Stimulated activated CD4-positive, alpha-beta T cell treated with anti-CD3 and anti-CD28 coated beads, Interleukin-4, amount 100 ng/mL, for 4 hours (primary cell): ENCODE measurements at places on chromosomes 5 and 9.

- no peak for DNase-seq
These were observed 22.6 kb downstream of the HMGXB3 start for GRCh38 chr5:150023136-150023535.

DNA sequence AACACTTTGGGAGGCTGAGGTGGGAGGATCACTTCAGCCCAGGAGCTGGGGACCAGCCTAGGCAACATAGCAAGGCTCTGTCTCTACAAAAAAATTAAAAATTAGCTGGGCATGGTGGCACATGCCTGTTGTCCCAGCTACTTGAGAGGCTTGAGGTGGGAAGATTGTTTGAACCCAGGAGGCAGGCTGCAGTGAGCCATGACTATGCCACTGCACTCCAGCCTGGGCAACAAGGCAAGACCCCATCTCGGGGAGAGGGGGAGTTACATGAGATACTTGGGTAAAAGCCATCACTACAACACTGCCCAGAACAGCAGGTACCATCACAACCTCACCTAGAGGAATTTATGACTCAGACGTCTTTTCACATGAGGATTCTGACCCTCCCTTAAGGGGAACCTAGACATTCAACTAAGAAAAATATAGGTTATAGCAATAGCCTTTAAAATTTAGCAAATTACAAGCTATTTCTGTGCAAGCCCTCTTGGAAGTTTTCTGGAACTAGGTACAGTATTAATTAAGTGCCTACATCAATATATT lies 143.5 kb downstream of the NFIB start:
- no peak for DNase-seq

DNA sequence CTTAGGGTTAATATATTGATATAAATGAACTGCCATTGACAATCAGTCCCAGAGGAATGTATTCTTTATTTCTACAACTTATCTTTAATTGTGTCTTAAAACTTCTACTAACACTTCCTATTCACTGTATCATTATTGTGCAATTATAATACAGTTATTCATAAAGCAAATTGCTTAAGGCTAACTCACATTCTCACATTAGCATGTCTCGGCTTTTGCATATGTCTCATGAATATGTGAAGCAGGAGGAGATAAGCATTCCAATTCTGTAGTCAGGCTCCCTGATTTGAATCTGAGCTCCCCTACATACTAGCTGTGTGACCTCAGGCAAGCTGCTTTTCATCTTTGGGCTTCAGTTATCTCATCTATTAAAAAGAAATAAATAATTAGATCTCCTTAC lies 45.4 kb downstream of the PLGRKT start:
- DNase-seq, result no peak

DNA sequence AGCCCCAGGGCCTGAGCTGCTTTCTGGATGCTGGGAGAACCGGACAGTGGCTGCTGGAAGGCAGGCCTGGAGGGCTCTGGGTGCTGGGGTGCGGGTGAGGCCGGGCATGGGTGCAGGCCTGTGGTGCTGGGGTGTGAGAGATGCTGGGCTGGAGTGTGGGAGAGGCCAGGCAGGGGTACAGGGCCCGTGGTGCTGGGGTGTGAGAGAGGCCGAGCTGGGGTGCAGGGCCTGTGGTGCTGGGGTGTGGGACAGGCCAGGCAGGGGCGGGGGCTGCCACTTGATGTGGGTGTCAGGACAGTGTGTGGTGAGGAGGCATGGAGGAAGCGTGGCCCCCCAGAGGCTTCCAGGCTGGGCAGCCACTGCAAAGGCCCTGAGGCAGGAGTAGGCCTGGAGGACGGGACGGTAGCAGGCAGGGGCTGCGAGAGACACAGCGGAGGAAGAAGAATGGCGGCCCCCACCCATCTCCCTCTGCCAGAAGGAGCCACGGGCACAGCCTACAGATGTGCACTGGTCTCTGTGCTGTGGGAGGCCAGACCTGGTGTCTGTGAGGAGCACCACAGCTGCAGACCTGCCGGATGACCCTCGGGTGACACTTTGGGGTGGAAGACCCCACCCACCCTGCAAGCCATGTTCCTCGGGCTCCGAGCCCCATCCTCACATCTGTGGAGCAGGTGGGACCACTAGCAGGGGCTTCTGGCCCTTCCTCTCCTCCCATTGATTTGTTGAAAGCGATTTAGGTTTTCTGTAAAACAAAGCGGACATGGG lies 9.3 kb downstream of the NKD2 start:
- DNase-seq, result no peak

DNA sequence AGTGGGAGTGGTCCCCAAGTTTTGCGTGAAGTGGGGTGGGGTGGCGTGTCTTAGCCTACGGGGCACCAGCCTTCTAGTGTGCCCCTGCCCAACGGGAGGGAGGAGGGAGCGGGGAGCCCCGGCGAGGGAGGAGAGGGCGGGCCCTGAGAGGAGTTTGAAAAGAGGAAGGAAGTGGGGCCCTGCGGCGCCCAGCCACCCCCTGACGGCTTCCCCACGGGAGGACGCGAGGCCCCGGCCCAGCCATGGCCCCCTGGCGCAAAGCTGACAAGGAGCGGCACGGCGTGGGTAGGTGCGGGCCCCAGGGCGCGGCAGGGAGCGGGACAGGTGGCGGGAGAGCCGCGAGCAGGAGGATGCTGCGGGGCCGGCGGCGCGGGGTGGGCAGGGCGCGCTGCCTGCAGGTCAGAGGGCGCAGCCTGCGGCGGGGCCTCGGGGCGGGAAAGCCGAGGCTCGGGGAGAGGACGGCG lies at the start of gene DOCK2:
Gene DOCK2 (plus strand): TSS at position 191 of the 464 bp plus-strand sequence. CDS start 52 bp downstream, at position 243.
- peak; percentile 65 for DNase-seq

DNA sequence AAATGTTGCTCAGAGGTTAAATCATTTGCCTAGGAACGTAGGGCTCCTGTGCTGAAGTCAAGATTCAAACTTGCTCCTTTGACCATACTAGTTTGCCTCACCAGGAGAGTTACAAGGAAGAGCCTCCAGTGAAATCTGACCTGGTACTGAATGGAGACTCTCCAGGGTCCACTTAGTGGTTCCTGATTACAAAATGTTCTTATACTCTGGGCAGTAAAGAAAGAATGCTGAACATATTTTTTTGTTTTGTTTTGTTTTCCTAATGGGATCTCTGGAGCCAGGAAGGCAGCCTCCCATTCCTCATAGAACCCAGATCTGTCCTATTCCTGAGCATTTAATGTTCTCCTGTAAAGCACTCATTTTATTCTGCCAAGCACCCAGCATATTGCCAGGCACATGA lies 256.5 kb upstream of the CLINT1 start:
- no peak for DNase-seq

- no peak for DNase-seq
These were observed 494.9 kb upstream of the MEF2C start for GRCh38 chr5:89377767-89378455.

GRCh38 chr9:83422527-83422926 lies 115.7 kb downstream of the FRMD3 start:
- DNase-seq, result no peak

GRCh38 chr5:174839196-174839595 lies 114.8 kb downstream of the MSX2 start:
- DNase-seq, result no peak

GRCh38 chr5:135112008-135112725 lies 78.1 kb upstream of the PITX1 start:
- no peak for DNase-seq

DNA sequence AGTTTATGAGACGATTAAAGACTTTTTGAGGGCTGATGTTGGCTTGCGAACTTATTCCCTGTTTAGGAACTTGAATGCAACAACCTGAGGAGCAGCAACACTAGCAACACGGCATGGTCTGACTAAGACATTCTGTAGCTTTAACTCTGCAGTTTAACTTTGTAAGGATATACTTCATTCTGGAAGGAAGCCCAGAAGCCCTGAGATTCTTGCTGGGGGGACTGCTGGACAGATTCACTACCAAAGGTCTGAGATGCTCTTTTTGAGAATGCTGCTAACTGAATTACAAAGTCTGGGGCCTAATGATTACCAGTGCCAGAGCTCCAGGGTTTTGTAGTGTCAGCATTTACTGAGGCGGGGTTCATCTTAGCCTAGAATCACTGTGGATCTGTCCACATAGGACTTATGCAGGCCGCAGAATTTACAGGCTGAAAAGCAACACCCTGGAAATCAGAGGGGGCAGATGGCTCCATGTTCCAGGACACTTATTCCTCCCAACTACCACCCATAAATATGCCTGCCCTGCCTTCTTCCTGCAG lies 537.1 kb upstream of the CDH18 start:
- DNase-seq, result no peak

GRCh38 chr5:168377525-168377924 lies 86.1 kb downstream of the WWC1 start:
- no peak for DNase-seq

- DNase-seq, result no peak
These were observed 2.5 kb upstream of the DCANP1 start for GRCh38 chr5:135449644-135450043.

GRCh38 chr5:43065387-43065947 lies 25.3 kb upstream of the ANXA2R start:
- no peak for DNase-seq

DNA sequence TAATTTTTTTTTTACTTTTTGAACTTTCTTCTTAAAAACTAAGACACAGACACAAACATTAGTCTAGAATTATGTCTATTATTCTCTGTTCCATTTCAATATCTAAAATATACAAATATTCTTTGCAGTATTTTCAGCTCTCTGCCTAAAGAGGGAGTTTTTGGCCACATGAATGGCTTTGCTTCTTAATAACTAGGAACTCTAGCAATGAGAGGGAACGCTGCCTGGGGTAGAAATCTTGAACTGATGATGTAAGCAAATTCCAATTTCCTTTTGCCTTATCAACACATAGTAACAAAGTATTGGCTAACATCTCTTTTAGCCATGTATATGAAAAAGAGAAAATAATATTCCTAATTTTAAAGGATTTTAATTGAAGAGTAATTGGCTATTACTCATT lies 51.9 kb downstream of the SLC25A46 start:
- no peak for DNase-seq

- no peak for DNase-seq
These were observed 156.4 kb upstream of the RFX3 start for GRCh38 chr9:3682186-3682585.

- no peak for DNase-seq
These were observed 118.9 kb downstream of the NXNL2 start for GRCh38 chr9:88653911-88654310.

DNA sequence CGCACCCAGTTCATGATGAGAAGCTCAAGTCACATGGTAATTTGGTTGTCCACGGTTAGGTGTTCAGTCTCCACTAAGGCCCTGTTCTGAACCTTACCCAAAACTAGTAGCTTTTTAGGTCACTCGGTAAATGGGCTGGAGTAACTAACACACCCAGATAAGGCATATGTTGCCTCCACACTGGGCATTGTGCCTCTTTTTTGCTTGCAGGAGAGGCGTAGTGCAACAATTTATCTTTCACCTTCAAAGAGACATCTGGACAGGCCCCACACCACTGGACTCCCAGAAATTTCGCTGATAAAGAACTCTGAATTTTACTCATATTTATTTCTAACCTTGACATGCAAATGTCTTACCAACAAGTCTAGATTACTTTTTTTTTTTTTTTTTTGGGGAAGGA lies 16.8 kb upstream of the PTGES start:
- DNase-seq, result no peak

DNA sequence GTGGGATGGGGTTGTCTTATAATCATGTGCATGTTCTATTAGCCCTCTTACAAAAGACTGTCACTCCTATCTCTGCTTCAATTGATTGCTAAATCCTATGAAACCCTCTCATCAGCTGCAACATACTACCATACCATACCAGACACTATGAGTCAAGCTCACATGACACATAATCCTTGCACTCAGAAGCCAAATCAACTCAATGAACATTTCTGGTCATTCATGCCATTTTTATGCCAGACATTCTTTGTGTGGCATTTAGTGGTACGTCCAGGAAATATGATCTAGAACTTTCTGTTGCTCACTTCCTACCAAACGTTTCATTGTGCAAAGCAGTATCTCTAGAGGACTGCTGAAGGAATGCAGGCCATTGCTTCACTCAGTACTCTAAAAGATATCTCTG lies 159.2 kb upstream of the GNA14 start:
- DNase-seq, result no peak

GRCh38 chr5:122022966-122023365 lies 55.1 kb downstream of the LOX start:
- DNase-seq, result no peak

DNA sequence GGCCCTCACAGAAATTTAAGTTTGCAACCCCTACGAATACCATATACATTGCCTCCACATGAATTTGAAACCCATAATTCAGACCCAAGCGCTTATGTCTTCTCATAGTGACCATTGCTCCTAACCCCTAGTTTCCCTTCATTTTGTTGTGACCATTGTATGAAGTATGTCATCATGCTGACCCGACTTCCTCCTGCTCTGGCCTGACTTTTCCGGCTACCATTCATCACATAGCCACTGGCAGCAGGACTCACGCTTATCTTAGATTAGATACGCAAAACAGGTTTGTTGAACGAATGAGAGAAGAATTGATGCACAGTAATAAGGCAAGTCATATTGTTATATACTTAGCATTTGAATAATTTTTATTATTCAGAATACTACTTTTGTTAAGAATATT lies 345.4 kb downstream of the FBXL17 start:
- no peak for DNase-seq

DNA sequence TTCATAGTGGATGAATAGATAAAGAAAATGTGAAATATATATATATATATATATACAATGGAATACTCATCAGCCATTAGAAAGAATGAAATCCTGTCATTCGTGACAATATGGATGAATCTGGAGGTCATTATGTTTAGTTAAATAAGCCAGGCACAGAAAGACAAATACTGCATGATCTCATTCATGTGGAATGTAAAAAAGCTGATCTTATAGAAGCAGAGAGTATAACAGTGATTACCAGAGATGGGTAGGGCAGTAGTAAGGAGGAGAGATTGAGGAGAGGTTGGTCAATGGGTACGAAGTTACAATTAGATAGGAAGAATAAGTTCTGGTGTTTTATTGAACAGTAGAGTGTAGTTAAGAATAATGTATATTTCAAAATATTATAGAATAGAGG lies 19.7 kb upstream of the PCDHAC2 start:
- DNase-seq, result no peak

DNA sequence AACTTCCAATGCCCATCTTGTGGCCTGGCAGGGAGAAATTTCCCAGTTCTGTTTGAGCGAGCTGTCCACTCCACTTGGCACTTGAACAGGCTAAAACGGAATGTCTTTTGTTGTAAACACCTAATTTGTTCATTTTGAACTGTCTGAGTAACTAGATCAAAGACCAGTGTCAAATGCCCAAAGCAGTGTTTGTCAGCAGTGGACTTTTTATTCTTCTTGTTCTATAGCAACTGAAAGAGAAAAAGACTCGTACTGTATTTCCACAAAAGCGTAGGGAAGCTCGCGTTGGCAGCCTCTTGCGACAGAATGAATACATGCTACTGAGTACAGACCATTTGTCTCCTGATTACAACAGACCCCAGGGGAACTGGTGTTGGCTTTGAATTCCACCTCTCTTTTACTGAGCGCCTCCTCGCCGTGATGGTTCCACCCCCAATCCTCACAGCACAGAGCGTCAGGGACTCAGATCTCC lies 601.8 kb upstream of the ZNF608 start:
- no peak for DNase-seq

GRCh38 chr5:69494452-69494851 lies 1.9 kb downstream of the OCLN start:
- no peak for DNase-seq

- DNase-seq, result no peak
These were observed 152.8 kb downstream of the OLFM1 start for GRCh38 chr9:135240222-135240621.
